Activated T-helper 1 cell treated with anti-CD3 and anti-CD28 coated beads, Interleukin-2, amount 50 U/mL, for 16 hours (primary cell): ENCODE measurements at places on chromosomes 13 and 19.

DNA sequence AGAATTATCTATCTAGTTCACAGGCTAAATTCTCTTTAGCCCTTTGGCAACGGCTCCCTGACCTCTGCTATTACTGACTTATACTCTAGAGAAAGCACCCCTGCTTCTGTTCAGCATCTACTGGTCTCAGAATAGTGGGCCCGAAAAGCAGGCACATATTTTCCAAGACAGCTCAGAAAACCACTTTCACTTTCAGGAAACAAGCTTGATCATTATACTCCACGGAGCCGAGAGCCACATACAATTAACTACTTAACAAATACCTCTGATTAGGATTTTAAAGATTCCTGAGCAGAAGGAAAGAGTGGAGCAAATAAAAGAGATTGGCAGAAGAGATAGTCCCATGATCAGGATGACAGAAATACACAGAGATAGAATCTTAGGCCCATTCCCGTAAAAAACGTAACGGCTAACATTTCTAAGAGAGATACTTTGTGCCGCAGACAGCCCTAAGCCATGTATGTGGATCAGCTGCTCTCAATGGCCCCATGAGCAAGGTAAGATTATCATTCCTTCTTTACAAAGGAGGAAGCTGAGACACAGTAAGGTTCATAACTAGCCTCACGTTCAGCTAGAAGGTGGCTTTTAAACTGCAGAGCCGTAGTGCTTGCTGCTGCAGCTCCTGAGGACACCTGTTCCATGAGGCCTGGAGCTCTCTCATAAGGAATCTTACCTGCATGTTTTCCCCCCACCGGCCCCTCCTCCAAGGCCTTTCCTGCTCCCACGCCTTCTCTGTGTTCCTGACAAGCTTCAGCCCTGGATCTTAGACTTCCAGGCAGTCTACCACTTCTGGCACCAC is 227.2 kb downstream of the FOXO1 start:
- no peak for DNase-seq

- DNase-seq, result no peak
Measured at GRCh38 chr13:100273552-100273951, 184.7 kb downstream of the PCCA start.

DNA sequence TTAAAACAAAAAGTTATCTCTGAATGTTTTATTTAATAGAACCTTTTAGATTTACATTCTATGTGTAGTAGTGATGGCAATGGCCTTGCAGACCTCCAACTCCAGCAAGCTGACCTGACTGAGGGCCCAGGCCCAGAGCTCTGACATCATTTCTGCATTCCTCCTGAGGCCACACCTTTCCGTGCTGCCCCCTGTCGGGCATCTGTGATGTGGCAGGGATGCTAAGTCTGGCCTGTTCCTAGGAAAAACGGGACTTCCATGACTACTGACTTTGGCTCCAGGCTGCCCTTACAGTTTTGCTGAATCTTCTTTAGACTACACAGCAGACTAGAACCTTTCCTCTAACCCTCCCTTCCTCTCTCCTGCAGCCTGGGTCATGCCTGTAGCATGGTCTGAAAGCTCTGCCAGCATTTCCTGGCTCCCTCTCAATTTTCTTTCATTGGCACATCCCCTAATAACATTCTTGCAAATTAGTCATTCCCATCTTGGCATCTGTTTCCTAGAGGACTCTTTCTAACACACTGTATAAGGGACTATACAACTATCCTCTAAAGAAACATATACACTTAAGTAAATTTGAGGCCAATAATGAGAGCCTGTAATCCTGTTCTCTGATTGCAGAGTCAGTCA is 249.1 kb downstream of the GPC5 start:
- no peak for DNase-seq

- no peak for DNase-seq
Measured at GRCh38 chr13:96822895-96823294, 171.4 kb downstream of the OXGR1 start.

- no peak for DNase-seq
Measured at GRCh38 chr13:51955281-51955771, 55.9 kb downstream of the ATP7B start.

DNA sequence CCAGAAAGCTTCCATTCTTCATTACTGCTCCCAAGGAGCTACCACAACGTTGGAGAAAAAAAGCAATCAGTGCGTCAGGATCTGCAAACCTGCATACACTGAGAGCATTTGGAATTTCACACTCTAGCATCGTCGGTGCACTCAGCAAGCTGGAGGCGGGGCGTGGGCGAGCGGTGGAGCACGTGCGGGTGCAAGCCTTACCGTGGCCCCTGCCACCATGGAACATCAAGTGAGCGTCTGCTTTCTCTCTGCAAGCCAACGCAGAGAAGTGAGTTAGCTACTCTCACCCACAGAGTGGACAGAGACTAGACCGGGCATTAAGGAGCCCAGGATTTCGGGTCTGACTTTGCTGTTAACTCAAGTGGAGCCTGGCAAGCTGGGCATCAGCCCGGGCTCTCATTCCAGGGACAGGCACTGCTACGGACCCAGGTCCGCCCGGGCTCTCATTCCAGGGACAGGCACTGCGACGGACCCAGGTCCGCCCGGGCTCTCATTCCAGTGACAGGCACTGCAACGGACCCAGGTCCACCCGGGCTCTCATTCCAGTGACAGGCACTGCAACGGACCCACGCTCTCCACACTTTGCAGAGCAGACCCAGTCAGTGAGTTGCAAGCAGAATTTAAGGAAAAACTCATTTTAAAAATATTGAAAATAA is 124.1 kb upstream of the SPACA7 start:
- DNase-seq, result no peak

DNA sequence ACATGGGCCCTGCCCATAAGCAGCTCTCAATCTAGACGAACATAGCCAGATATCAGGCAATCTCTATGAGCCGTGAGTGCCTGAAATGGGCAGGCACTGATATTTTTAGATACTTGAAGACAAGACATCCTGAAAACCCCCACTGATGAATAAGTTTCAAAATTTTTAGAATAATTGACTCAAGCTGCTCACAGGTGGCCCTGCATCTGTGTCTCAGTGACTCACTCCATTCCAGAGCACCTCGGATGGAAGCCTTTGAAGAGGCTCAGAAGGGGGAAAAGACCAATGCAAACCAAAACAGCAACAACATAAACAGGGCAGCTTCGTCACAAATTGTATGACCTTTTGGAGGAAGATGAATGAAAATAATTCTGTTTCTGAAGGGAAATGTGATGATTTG is 42.8 kb upstream of the SLC46A3 start:
- no peak for DNase-seq
